ENCODE measurements at places on chromosomes 4 and X.

- no peak for DNase-seq
Observed at GRCh38 chr4:14303856-14304255, 676.3 kb upstream of the BOD1L1 start.

DNA sequence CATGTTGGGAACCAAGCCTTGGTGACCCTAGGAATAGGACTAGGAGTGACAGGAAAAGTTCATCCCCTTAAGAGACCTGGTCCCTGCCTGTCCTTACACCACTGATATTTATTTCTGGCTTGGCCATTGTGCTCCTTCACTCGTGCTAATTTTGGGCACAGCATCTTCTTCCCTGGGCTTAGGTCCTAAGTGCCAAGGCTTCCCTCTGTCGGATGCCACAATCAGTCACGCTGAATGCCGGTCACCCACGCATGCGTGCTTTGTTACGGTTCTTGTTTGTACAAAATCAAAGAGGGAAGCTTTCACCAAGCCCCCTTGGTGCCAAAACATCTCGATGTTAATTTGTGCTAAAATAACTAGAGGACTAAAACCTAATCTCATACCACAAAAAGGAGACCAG, 17.4 kb upstream of the MAP3K15 start:
- no peak for DNase-seq

DNA sequence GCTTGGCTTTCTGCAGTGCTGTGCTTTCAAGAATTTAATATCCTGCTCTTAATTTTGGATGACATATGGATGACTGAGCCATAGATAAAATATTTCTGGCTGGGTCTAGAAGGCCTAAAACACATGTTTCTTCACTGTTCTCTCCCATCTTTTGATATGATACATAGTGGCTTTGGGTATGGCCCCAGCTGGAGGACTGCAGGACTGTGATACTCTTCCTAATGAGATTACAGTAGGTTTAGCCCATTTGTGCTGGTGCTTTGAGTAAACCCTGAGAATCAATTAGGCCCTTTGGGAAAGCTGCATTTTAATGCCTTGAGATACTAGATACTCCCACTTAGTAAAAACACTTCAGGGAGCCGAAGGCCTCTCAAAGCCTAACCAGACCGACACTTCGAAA, 38.0 kb downstream of the KIT start:
- DNase-seq: no peak

DNA sequence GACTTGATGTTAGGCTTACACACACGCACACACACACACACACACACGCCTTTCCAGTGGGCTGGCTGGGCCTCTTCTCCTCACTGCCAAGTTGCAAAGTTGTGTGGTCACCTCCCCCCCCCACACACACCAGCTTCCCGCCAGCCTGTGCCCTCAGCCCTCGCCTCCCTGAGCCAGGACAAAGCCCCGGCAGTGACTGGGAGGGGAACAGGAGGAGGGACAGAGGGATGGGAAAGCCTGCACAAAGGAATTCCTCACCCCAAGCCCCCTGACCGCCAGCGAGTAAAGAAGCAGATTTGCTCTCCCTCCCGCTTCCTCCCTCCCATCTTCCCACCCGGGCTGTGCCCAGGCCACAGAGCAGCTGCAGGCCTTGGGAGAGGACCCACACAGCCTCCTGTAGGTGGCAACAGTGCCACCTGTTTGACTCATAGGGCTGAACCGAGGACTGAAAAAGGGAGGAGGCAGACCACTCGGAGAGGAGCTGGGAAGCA, at the start of gene GDPD2:
GDPD2 (plus strand) TSS at position 464 of the 491 bp plus-strand sequence. CDS start 1,671 bp downstream, outside the sequence.
- no peak for DNase-seq

- DNase-seq: no peak
Observed at GRCh38 chr4:83146841-83147240, 32.3 kb upstream of the PLAC8 start.

GRCh38 chrX:3522101-3522650, 175.7 kb upstream of the MXRA5 start:
- no peak for DNase-seq

DNA sequence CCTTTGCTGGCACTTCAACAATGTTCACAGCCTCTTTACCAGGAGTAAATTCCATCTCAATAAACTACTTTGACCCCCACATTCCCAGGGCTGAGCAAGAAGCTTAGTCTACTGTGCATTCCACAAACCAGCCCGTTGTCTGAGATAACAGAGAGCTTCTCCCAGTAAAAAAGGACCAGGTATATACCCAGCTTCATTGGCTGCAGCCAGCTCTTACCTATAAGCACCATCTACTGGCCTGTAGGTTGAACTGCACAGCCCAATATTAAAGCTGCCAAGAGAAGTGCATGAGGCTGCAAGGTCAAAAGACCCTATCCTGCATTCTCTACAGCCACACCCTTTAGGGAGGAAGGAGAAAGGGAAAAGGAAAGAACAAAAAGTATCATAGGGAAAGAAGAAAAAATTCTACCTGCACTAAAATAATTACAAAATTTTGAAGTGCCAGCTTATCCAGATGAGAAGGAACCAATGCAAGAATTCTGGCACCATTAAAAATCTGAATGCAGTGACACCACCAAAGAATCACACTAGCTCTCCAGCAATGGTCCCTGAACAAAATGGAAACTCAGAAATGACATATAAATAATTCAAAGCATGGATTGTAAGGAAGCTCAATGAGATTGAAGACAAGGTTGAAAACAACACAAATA, 45.7 kb upstream of the INTU start:
- no peak for DNase-seq

GRCh38 chrX:150663073-150663472, 30.1 kb upstream of the MTMR1 start:
- DNase-seq: no peak

DNA sequence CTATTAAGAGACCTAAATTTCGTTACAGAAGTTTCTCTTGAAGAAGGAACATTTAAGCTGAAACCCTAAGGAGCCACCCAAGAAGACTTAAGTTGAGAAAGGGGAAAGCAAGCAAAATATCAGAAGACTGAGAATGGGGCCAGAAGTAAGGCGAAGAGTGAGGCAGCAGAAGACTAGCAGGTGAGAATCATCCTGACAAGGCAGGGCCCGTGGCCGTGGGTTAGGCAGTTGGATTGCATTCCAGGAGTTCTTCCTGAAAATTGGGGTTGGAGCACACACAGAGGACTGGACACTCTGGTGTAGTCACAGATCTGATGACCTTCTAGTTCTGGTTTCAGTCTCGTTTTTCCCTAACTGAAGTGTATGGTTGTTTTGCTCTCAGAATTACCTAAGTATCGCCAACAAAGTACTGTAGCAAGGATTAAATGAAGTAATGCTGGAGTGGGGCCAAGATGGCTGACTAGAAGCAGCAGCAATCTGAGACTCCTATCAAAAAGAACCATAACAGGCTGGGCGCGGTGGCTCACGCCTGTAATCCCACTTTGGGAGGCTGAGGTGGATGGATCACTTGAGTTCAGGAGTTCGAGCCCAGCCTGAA, 94.4 kb upstream of the GUCY1A1 start:
- DNase-seq: no peak

DNA sequence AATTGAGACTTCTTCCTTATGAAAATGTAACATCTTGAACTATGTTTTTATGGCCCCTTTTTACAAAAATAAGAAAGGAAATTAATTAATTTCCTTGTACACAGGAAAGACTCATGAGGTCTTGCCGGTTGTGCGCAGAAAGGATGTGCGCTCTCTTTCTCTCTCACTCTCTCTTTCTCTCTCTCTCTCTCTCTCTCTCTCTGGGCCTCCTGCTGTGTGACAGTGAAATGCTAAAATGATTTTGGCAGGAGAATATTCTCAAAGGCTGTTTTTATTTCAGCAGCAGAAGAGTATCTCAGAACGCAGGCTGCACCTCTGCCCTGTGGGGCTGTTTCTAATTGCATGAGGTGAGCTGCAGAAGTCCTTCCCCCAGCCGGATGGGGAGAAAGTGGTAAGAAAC, 349.0 kb downstream of the MID1IP1 start:
- no peak for DNase-seq

DNA sequence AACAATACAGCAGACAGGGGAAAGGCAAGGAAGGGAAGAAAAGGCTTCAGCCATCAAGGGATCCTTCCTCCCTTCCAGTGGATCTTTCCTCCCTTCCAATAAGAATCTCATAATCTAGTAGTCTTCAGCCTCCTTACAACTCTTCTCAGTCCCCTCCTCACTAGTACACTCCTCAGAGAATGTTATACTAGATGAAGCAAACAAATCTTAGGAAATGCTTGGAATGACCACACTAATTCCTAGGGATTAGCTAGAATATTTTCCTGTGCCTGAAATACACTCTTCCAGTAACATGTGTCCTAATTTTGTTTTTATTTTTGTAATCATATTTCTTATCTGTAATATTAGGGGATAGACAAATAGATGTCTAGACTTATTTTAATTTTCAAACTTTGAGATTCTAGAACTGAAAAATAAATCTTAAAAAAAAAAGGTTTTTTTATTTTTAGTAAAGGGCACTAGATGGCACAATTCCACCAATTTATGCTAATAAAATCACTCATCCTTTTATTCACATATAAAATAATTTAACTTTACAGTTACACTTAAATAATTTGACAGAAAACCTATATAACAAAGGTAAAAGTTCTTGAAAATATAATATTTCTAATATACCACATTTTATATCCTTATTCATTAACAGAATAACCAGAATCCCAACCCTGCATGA, 7.0 kb upstream of the STPG2 start:
- no peak for DNase-seq

GRCh38 chrX:17703201-17703600, 34.1 kb upstream of the SCML1 start:
- DNase-seq: no peak

DNA sequence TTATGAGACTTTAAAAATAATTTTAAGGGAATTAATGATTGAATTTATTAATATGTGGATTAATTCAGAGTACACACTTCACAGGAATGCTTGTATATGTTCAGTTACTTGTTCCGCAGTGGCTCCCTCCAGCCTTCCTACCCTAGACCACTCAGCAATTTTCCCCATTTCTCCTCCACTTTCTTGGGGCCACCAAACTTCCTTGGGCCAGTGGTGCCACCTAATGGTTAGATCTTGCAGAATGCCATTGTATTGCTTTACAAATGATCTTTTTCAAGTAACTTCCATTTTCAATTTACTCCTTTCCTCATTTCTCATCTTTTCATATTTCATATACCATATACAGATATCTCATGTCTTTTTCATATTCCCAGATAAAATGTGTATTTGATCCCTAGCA, 3.6 kb upstream of the RNF175 start:
- DNase-seq: no peak

GRCh38 chrX:3548765-3549391, 164.6 kb downstream of the PRKX start:
- DNase-seq: no peak

- no peak for DNase-seq
Observed at GRCh38 chr4:82284475-82284857, 89.3 kb downstream of the HNRNPD start.

DNA sequence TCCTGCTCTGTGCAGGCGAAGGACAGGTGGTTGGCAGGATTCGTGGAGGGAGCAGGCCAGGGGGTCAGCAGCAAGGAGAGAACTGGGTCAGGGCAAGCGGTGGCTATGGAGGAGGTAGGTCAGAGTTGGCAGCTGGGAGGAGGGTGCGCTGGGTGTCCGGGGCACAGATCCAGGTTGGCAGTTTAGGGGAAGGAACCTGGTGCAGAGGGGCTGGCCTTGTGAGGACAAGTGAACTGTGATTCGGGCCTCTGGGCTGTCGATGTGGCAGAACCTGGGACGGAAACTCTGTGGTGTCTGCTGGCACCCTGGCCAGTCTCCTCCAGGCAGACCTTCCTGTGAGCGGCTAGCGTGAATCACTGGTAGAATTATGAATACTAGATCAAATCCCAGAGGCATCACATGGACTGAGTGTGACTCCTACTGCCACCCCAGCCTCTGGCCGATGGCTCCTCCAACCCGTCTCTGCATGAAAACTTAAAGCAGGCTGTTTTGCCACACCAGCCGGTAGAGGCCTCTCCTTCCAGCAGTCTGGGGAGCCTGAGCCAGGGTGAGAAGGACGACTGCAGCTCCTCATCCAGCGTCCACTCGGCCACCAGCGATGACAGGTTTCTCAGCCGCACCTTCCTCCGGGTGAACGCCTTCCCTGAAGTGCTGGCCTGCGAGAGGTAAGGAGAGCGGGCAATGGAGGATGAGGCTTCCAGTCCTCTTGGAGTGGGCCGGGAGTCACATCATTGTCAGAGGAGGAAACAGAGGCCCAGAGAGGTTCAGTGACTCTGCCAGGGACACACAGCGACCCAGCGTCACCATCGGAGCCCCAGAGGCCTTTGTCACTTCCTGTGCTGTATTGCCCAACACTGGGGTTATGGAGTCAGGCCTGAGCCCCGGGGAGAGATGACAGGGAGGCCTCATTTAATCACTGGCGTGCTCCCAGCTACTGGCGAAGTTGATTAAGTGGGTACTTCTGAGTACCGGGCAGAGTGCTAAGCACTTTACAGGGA, 20.3 kb downstream of the EVC start:
- DNase-seq: no peak

- DNase-seq: no peak
Observed at GRCh38 chrX:8971116-8971515, 62.8 kb downstream of the FAM9B start.

DNA sequence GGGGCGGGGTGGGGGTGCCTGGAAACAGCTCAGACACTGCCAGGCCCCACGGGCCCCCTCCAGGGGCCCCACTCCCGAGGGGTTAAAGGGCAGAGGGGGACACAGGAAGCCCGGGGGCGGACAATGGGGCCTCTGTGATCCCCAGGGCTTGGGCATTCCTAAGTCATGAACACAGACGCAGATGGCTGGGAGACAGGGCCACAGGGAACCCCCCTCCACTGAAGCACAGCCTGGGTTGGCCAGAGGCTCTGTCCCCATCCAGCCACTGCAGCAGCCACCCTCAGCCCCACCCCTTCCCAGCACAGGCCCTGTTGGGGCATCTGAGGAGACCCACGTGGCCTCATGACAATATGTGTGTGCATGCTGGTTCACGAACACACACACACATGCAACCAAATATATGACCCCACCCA, 3.9 kb downstream of the L1CAM start:
- no peak for DNase-seq

GRCh38 chrX:151796576-151796975, 62.0 kb downstream of the CNGA2 start:
- DNase-seq: no peak

DNA sequence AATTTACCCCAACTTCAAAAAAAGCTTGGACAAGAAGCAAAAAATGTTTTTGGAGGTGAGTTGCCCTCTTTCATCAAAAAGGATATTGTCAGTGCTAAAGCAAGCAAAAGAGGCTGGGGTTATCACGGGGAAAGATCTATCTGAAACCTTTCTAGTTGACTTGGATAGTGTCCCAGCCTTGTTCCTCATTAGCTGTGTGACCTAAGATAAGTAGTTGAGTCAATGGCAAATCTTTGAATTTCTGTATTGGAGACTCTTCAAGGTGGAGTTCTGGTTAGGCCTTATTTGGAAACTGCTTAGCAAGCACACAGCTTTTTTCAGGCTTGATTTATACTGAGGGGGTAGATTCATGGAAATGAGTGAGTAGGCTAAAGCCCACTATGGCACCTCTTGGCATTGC, 271.6 kb downstream of the GRIA3 start:
- DNase-seq: no peak

- no peak for DNase-seq
Observed at GRCh38 chr4:3025881-3026280, 48.5 kb downstream of the HTT-AS start.

- no peak for DNase-seq
Observed at GRCh38 chr4:7294176-7294756, 101.9 kb downstream of the SORCS2 start.
